ENCODE measurements at places on chromosomes 3 and 15.

DNA sequence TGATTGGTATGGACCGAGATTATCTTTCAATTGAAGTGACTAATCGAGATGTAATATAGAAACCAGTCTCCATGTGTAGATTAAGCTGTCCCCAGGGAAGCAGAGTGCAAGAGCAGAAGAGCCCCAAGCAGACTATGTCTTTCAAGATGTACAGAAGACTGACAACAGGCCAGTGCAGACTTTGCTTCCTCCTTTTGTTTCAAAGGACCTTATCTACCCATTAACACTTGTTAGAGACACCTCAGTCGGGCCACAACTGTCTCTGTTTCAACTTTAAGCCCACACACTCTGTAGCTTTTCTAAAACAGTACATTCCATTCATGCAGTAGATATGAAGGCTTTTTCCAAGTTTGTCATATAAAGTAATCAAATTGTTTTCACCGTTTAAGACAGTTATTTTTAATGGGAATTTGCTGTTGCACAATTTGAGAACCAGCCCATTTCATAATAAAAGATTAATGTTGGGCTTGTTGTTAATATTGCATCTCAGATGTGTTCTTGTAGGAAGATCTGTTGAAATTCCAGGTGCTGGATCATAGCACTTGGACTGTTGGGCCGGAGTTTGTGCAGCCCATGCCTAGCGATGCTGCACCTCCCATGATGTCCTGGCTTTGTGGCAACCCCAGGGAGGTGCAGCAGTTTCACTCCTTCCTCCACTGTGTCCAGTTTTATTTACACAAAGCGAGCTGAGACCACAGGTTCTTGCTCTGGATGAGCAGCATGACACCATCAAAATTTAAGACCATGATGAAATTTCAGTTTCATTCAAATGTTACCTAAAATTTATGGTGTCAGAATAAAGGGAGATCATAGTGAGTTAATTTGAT lies 12.4 kb downstream of the GORASP1 start:
- no peak for DNase-seq

GRCh38 chr15:46174122-46174521 lies 539.3 kb downstream of the SQOR start:
- no peak for DNase-seq

GRCh38 chr15:72319360-72319984 lies 485 bp downstream of the CELF6 start:
- DNase-seq, result peak; percentile 62

- DNase-seq, result no peak
Measured at GRCh38 chr3:159907828-159908227, 80.8 kb upstream of the IL12A start.

DNA sequence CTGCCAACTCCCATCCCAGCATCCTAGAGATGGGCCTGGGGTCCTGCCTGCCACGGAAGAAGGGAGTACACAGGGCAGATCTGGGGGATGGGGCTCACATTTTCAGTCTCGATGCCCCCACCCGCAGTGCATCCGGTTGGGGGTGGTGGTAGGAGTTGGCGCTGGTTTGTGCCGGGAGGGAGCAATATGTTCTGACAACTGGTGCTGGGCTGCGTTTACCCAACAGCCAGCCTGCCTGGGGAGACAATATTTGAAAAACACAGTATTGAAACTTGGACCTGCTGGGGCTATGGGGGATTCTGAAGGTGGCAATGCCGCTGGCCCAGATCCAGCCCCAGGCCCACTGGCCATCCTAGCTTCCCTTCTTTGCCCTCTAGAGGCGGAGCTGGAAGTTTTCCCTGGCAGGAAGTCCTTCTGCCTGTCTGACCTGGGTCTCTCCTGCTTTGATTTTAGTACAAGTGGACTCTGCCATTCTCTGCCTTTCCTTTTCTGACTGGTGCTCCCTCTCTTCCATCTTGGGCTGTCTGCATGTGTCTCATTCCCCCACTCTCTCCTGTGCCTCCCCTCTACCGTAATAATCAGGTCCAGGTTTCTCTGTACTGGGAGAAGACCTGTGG lies 3.5 kb downstream of the SEMA3F start:
- DNase-seq, result no peak

DNA sequence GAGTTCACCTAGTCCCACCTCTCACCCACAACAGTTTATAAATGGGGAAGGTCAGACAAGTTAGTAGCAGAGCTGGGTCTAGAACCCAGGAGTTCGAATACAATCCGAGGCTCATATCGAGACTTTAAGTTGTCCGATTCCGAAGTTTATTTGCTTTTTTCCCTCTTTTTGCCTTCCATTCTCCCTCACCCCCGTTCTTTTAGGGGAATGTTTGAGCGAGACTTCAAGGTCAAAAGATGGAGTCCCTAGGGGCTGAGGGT lies 7.3 kb downstream of the BCL6 start:
- DNase-seq, result no peak

GRCh38 chr3:137013951-137014688 lies 56.3 kb downstream of the IL20RB start:
- DNase-seq, result peak; percentile 87

- no peak for DNase-seq
Measured at GRCh38 chr15:67822537-67823313, 2.6 kb upstream of the SKOR1 start.

DNA sequence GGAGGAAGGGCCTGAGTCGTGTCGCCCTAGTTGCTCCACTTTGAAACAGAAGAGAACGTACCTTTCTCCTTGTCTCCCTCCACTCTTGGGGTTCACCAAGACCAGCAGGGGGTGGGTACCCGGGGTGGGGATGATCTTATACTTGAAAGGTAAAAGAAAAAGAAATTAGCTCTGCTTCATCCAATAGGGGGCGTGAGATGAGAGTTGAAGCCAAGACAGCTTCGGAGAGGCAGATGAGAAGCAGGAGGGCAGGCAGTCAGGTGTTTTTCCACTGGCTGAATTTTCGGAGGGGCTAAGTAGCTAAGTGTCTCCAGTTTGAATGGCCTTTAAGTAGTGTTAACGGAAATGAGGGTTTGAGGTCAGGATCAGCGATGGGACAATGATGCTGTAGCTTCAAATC lies 100.4 kb downstream of the DGKG start:
- no peak for DNase-seq

GRCh38 chr3:72058493-72059081 lies 273.6 kb upstream of the PROK2 start:
- no peak for DNase-seq

DNA sequence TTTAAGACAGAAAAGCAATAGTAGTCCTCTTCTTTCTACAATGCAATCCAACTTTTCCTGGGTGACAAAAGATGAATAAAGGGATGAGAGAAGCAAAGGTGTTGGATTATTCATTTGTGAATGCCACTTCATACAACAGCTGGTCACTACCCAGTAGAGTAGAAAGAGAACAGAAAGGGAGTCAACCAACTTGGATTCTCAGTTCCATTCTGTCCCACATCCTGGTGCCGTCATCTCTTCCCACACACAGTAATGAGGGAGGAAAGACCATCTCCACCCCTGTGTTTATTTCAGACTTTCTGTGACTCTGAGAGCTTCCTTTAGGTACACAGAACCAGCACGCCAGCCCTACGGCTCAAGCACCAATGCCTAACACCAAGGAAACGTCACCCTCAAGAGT lies 71.0 kb downstream of the FOXP1 start:
- no peak for DNase-seq

- no peak for DNase-seq
Measured at GRCh38 chr15:101169495-101170071, 82.3 kb downstream of the CHSY1 start.

DNA sequence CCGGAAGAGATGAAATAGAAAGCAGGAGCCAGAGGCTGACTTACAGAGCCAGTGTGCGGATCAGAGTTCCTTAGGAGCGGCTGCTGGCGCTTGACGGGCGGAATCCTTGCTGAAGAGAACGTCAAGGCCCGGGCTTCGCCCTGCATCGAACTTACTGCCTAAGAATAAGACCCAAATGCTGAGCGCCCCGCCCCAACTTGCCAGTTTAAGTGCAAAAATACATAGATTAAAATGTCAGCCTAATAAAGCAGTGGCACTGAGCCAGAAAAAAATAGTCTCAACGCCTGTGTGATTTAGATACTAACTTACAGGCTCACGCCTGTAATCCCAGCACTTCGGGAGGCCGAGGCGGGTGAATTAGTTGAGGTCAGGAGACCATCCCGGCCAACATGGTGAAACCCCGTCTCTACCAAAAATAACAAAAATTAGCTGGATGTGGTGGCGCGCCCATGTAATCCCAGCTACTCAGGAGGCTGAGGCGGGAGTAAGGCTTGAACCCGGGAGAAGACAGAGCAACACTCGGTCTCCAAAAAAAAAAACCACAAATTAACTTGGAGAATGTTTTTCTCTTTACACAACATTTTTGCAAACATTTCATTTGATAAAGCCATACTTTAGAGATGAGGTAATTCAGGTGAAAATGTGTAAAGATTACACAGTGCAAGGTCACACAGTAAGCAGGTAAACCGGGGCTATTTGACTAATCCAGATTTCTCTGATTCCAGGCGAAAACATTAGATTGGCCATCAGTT lies 1.2 kb upstream of the UBP1 start:
- DNase-seq, result no peak

- no peak for DNase-seq
Measured at GRCh38 chr15:54131410-54131809, 153.2 kb downstream of the UNC13C start.
